Activated CD8-positive, alpha-beta memory T cell treated with anti-CD3 and anti-CD28 coated beads for 1 hour (primary cell): ENCODE measurements at places on chromosomes 4 and X.

GRCh38 chr4:82797405-82798111 lies 1.0 kb downstream of the SCD5 start:
- DNase-seq: no peak

DNA sequence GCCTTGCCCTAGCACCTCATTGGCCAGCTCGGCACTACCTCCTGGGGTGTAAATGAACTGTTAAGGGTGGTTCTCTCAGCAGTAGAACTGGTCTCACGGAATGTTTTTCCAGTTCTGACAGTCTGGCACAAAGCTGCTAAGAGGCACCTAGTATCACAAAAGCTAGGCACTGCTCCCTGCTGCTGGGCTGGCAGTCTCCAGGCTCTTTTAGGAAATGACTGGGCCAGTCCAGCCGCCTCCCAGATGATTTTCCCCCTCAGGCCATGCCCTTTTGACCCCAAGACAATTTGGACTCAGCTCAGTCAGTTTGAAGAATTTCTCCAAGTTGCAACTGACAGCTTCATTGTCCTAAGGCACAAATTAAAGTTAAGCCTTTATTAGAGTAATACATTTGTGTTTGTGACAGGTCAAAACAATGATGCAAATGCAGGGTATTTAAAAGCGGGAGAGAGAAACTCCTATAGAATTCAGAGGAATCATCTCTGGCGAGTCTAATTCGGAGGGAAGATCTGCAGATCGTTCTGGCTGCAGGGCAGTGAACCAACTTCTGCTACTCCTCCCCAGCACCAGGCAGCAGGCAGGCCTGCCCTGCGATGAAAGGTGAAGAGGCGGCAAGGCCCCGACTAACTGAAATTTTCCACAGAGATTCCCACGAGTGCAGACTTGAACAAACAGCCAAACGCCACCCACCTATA lies 7.9 kb downstream of the FRMD7 start:
- no peak for DNase-seq

DNA sequence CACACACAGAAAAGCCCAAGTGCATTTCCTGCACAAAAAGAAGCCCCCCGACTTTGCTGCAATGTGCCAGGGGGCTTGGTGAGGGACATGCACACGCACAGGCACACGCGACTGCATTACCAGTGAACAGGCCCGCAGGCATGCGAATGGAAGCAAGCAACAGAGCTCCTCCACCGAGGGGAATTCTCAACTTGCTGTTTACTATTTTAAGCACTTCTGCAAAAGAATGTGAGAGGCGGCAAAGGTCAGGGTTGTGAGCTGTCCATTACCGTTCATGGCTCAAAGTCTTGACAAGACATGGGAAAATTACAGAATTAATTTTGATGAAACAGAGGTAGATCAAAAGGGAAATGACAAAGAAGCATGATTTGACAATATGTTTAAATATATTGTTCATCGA lies 342.5 kb upstream of the NOCT start:
- no peak for DNase-seq

GRCh38 chr4:337932-338758 lies 531 bp downstream of the ZNF141 start:
- DNase-seq: no peak

GRCh38 chrX:9433596-9433995 lies 31.3 kb upstream of the TBL1X start:
- DNase-seq: no peak

- no peak for DNase-seq
These were observed 568.1 kb upstream of the GNPDA2 start for GRCh38 chr4:45294464-45294863.

GRCh38 chrX:114344756-114345349 lies 239.0 kb upstream of the HTR2C start:
- DNase-seq: no peak

GRCh38 chrX:134880866-134881265 lies 109.9 kb upstream of the SMIM10 start:
- no peak for DNase-seq

DNA sequence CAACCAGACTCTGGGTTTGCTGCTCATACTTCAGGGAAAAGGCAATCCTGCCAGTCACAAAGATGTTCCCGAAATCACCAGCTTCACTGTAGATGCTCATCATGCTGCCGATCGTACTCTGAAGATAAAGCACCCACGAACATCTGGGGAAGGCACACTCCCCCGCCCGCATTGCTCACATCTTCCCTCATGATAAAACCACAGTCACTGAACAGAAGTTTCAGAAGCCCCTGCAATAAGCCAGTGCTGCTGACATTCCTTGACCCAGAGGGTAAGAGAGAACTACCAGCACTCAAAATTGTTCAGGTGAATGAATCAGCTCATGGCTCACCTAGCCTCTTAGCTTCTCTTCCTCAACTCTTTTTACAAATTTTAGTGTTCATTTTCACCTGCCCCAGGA lies 43.1 kb downstream of the SRPX2 start:
- no peak for DNase-seq

DNA sequence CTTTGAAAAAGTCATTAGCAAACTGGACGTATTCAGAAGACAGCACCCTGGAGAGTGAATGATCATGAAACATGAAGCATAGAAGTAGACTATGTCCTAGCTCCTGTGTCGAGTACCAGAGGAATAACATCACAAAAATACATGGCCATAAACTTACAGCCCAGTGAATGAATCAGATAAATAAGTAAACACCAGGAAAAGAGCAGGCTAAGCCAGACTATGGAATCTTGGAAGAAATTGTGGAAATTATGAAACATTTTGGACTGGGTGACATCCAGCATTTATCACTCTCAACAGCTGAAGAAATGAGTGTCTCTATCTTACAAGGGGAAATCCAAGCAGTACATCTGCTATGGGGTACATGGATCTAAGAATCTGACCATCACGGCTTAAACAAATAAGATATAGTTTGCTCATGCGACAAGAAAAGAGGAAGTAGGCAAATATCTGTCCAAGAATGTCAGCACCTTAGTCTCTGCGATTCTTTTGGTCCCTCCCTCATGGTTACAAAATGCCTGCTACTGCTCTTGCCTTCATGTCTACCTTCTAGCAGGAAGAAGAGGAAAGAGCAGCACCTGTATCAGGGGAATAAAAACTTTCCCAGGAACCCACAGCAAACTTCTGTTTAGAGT lies 481.5 kb downstream of the BCOR start:
- DNase-seq: no peak

DNA sequence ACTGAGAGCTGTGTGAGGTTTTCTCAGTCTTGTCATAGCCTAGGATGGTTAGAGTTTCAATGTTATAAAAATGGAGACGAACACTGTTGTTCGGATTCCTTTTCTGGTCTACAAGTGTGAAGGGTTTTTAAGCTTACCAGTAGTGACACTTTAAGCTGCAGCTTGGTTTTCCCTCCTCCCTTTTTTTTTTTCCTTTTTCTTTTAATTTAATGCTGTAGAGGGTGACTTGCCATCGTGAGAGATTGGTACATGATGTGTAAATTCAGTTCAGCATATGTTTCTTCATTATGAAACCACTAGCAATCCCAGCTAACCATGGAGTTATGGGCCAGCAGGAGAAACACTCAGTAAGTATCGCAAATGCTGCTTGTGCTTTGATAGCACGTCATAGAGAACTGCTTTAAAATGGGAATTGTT lies 165.0 kb downstream of the RAPGEF2 start:
- no peak for DNase-seq

DNA sequence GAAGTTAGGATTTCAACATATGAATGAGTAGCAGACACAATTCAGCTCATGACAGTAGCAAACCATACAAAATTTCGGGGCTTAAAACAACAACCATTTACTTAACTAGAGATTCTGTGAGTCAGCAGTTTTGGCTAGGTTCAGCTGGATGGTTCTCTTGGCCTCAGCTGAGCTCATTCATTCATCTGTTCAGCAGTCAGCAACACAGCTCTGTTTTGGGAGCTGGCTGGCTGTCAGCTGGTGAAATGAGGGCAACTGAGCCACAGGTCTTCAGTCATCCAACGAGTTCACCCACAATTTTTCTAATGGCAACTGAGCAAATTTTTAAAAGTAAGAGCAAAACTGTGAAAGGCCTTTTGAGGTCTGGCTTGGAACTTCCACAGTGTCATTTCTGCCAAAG lies 2005.1 kb upstream of the AGA start:
- DNase-seq: no peak

- DNase-seq: no peak
These were observed 468.4 kb upstream of the PRKX start for GRCh38 chrX:4181782-4182407.

- DNase-seq: no peak
These were observed 605.7 kb upstream of the PABPC4L start for GRCh38 chr4:134807231-134807745.

- no peak for DNase-seq
These were observed 27.0 kb downstream of the KDM6A start for GRCh38 chrX:44899946-44900345.

DNA sequence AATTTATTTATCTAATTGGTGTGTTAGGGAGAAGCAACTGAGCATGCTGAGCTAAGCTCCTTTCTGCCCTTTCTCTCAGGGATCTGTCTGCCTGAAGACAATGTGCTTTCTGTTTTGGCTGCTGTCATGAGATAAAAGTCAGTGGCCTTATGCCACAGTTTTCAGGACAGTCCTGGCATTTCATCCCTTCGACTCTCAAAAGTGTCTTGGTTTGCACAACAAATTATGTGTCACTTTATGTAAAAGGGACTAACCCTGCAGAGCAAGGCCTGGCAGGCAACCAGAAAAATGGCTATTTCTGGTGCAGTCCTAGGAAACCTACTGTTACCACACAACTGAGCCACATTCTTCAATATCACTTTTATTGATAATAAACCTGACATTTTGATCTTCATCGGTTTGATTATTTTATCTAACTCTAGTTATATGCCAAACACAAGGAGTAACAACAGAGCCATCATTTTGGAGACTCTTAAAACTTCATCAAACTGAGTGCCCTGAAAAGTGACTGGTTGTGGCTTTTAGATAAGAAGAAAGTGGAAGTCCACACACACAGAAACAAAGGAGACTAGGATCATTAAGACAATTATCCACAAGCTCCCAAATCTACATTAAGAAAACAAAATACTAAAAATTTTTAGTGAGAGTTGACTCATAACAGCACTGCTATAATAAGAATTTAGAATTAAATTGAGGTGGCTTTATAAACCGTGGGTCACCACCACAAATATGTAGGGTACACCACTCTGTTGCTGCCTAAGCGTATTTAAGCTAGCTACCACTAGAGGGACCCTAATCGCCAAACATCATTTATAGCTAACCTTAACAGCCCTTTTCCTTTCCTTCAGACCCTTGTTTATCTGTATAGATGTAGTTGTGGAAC lies 95.9 kb upstream of the PTPN13 start:
- no peak for DNase-seq

DNA sequence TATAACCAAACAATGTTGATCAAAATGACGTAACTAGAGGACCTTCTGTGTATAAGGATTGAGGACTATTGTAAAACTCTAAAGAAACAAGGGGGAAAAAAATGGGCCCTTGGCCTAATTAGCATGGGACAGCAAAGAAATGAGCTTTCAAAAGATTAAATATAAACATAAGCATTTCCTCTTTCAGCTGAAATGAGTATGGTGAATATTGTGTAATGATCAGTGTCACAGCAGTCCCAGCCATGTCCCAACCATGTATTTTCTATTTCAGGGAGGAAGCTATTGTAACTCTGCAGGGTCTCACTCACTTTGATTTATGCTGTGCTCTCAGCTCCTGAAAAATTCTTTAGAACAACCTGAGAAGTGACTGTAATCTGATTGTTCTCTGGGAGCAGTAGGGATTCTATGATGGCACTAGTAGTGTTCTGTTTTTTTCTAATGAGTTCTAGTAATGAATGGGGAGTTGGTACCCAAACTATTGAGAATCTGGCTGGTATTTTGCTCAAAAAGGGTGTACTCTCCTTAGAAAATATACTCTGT lies 25.8 kb downstream of the ANXA10 start:
- DNase-seq: no peak

DNA sequence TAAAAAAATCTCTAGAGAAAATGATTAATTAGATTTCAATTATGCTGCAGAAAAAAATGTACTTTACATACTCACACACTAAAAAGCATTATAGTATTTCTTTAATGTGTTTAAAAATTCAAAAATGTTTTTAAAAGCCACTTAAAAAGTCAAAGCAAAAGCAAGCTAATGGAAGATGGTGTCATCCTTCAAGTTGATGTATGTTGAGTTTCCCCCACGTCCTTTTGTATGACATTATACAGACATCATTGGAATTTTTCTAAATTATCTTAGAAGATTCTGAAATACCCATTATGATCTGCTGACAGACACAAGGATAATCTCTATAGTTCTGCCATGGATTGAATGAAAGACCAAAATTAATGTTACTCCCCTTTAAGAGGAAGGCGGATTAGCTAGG lies 393.7 kb upstream of the TENM3 start:
- no peak for DNase-seq

DNA sequence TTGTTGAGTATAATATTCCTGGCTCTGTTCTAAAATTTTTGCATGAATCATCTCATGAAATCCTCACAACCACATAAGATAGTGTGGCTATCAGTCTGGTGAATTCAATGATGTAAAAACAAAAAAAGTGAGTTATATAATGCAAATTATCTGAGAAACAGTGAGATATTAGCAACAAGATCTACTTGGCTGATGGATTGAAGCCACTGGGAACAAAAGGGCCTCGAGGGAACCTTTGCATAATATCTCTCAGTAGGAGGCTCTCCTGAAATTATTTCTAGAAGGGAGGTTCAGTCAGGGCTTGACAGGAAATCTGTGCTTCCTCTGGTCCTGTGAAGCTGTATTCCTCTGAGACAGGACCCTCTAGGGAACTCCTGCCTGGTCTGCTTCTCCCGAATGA lies 30.1 kb upstream of the NUP54 start:
- no peak for DNase-seq

- no peak for DNase-seq
These were observed 33.7 kb downstream of the PRPS2 start for GRCh38 chrX:12824944-12825343.

- no peak for DNase-seq
These were observed 274.7 kb downstream of the GLUD2 start for GRCh38 chrX:121322159-121322558.

DNA sequence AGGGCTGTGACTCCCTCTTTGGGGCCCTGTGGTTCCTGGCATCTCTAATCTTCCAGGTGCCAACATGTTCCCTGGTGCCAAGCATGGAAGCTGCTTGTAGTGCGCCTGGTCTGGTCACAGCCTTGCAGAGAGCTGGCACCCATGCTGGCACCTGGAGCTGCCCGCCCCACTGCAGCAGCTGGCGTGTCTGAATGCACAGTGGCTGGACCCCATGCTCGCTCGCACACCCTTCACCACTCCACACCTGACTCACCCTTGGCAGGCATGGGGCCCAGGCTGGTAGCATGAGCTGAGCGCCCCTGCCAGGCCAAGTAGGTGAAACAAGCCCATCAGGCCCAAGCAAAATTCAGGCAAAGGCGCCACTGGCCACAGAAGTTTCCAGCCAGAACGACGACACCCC lies 119.1 kb downstream of the DNAAF6 start:
- no peak for DNase-seq

GRCh38 chr4:81179326-81179725 lies 35.7 kb downstream of the PRKG2 start:
- no peak for DNase-seq

DNA sequence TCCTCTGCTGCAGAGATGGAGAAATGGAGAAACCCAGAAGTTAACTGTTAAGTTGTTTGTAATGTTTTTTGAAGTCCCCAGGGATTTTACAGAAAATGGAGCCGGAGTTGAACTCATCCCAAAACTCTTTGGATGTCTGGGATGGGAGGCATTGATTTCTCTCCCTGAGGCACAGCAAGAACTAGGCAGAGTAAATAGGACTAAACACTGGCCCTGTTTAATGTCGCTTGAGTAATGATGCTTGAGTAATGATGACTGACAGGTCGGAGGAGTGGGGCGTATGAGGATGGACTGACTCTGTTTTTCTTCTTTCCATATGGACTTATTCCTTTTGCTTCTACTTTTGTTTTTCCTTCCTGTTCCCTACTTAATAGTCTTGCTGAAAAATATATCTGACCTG lies 69.9 kb downstream of the ARHGAP10 start:
- no peak for DNase-seq
